Stimulated activated CD8-positive, alpha-beta memory T cell treated with anti-CD3 and anti-CD28 coated beads, Interleukin-7, amount 100 ng/mL, for 1 hour (primary cell): ENCODE measurements at places on chromosomes 2 and 18.
A peak's percentile ranks its signal among the peaks of the same experiment; 100 is the strongest.

DNA sequence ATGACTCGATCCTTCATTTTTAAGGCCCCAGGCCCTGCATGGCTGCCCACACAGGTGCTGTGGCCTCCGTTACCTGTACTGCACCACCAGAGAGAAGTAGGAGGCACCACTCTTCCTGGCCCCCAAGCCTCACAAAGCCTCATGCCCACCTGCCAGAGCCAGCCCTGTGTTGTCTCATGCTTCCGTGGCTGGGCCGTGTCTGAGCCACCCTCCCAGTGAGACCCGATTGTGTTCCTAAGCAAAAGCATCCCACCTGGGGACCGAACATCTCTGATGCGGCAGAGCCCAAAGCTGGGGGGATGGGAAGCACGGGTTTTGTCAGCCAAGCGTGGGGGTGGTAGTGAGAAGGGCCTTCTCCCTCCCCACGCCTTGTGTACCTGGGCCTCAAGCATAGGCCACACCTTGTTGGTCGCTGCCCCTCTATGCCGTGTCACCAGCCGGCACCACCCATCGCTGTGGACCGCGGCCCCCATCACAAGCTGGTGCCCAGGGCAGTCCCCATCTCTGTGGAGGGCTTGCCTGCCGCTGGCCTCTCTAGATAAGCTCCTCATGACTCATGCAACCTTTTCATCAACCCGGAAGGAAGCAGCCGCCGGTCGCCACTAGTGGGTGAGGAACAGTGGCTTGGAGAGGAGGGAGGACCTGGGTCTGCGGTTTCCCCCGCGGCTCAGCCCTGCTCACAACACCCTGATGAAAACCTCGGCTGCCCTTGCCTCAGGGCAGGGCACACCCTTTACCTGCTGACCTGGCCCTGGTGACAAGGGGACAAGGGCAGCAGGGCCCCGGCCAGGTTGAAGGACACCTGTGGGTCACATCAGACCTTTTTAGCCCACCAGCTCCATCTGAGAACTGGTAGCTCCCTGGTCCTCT is 2.7 kb upstream of the RNPEPL1 start:
- DNase-seq, result peak; percentile 79

- no peak for DNase-seq
Measured at GRCh38 chr2:8659735-8660492, 21.9 kb upstream of the ID2 start.

DNA sequence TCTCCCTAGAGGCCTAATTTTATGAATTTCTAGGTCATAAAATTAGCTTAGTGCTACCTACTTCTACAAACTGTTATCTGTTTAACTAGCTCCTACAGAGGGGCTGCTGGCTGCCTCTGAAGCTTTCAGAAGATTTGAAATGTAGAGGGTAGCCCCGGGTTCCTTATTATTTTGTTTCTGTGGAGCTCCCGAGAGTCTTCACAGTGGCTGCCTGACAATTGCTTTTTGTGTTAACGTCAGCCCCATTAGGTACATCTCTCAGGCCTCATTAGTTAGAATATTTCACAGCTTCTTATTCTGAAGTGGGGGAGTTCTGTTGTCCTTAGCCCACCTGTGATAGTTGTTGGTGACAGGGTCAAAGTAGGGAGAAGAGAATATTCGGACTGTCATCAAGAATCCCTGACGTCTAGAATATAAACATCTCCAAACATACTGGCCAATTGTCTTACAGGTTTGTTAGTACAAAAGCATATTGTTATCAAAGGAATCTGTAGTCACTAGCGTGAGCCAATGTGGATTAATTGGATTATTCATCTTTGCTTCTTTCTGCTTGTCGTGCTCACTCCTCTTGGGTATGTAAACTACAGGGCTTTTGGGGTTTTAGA is 77.5 kb downstream of the DIS3L2 start:
- DNase-seq, result no peak

DNA sequence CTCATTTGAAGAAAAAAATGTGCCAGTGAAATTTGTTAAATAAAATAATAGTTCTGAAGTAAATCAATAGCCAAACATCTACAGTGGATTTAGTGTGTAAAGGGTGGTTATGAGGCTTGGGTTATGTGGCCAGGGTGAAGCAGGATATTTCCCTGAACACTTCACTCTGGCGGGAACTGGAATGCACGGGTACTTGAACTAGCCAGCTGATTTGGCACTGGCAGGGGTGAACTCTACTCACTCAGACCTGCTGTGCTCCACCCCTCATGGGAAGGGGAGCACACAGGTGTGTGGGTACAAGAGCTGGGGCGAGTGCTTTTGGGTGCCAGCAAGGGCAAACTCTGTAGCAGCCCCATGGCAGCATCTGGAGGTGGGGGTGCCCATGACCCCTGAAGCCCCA is 278.2 kb downstream of the CALCRL start:
- no peak for DNase-seq

DNA sequence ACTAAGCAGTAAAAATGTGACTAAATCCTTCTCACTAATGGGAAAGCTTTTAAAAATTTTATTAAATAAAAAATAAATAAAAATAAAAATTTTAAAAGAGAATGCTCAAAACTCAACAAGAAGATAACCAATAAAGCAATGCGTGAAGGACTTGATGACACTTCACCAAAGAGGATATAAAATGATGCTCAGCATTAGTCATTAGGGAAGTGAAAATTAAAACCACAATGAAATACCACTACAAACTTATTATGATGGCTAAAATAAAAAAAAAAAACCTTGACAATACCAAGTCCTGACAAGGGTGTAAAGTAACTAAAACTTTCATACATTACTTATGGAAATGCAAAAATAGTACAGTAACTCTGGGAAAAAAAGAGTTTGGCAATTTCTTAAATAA is 3.3 kb upstream of the WDR75 start:
- no peak for DNase-seq

DNA sequence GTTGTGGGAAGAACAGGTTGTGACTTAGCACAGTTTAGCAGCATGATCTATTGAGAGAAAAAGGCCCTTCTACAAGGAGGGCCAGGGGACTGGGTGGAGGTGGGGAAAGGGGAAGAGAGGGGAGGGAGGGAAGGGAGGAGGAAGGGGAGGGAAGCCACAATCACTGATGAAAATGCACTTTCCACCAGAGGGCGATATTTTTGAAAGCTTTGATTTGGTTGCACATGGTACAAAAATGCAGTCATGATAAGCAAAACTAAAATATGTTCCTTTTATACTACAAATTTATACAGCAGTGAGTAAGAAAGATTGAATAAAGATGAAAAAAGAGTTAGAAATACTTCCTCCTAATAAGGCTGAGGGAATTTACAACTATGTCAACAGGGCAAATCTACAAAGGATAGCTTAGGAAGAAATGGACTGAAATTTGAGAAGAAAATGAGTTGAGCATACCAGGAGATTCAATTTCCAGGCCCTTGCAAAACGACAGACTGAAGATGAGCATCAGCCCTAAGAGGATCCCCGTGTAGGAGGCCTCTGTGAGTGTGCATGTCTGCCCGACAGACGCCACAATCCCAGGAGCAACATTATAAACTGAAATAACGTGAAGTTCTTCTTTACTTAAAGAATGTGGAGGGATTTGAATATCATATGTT is 17.2 kb downstream of the SH3YL1 start:
- no peak for DNase-seq

DNA sequence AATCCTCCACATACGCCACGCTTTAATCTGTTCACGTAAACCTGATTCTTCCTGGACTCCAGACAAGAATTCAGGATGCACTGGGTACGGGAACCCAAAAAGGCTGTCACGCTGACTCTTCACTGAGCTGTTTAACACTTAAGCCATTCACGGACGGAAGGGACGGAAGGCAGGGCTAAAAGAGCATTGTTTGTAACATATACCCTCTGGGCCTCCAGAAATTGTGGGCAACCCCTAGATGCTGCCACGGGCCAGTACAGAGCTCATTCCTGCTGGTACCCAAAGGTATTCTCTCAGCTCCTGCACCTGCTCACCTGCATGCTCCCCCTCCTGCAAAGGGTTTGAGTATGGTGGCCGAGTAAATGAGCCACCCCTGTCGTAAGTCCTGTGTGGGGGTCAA is 45.6 kb upstream of the RMP24 start:
- DNase-seq, result no peak

DNA sequence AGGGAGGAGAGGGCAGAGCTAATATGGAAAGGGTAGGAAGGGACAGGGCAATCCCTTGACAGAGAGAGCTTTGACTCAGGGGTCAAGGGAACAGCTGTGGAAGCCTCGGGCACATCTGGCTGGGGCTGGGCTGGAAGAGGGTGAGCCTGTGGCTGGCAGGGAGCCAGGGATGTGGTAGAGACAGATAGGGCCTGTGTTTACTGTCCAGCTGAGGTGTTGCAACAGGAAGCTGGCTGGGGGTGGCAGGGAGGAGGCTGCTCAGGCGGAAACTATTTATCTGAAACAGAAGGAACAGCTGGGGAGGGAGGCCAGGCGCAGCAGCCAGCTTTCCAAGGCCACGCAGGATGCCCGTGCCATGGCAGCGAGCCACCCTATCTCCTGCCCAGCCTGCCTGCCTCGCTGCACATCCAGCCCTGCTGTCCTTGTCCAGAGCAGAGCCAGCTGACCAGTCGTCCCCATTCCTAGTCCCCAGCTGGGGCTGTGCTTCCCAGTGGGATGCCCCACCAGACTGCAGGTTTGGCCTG is 264.7 kb downstream of the CYP26B1 start:
- no peak for DNase-seq

GRCh38 chr2:108933691-108934117 is 55.3 kb downstream of the EDAR start:
- DNase-seq, result no peak

- DNase-seq, result no peak
Measured at GRCh38 chr18:78511666-78512601, 467.7 kb upstream of the SALL3 start.

DNA sequence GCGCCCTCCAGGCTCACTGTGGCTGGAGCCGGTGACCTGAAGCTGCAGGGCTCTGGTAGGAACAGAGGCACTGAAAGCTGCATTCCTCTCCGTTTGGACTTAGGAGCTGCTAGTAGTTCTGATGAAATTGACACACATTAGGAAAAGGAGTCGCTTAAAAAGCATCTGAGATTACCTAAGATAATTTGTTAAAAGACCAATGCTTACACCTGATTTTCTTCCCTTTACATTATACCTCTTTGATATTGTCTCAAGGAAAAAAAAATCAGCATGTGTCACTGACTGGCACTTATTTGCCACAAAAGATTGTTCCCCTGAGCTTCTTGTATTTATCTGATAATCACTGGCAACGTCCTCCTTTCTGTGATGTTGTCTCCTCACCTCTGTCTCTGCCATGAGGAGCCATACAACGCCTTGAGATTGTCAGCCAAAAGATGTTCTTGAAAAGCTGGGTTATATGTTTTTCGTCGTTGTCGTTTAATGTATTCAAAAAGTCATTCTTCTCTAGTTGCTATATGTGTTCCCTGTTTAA is 618 bp upstream of the CHN1 start:
- DNase-seq, result no peak

- DNase-seq, result no peak
Measured at GRCh38 chr2:241841181-241842066, 17.3 kb downstream of the PDCD1 start.

DNA sequence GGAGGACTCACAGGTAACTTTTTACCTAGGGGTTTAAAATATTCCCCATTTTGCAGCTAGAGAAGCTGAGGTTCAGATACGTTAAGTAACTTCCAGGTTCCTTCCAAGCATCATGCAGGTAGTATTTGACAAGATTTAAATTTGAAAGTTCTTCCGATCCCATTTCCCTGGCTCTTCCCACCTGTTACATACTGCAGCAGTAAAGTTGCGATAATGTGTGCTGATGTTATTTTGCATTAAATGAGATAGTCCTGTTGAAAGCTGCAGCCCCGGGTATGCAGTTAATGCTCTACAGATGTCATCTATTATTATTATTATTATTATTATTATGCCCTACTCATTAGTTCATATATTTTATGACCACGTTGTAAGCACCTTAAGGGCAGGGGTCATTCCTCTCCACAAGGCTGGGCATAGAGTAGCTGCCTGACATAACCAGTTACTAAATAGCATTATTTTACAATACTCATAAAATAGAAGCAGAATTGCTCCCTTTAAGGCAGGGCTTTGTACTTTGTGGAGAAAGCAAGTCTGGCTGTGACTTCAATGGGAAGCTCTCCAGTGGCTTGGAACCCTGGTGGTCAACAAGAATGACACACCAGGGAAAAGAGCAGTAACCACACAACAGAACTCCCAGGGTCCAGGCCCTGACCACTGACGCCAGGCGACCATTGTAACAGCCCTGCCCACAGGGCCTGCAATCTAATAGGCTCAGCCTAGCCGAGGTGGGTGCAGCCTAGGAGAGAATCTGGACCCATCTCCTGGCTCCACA is 112.0 kb upstream of the STPG4 start:
- DNase-seq, result no peak

GRCh38 chr2:133790711-133791110 is 222.4 kb upstream of the NCKAP5 start:
- no peak for DNase-seq

DNA sequence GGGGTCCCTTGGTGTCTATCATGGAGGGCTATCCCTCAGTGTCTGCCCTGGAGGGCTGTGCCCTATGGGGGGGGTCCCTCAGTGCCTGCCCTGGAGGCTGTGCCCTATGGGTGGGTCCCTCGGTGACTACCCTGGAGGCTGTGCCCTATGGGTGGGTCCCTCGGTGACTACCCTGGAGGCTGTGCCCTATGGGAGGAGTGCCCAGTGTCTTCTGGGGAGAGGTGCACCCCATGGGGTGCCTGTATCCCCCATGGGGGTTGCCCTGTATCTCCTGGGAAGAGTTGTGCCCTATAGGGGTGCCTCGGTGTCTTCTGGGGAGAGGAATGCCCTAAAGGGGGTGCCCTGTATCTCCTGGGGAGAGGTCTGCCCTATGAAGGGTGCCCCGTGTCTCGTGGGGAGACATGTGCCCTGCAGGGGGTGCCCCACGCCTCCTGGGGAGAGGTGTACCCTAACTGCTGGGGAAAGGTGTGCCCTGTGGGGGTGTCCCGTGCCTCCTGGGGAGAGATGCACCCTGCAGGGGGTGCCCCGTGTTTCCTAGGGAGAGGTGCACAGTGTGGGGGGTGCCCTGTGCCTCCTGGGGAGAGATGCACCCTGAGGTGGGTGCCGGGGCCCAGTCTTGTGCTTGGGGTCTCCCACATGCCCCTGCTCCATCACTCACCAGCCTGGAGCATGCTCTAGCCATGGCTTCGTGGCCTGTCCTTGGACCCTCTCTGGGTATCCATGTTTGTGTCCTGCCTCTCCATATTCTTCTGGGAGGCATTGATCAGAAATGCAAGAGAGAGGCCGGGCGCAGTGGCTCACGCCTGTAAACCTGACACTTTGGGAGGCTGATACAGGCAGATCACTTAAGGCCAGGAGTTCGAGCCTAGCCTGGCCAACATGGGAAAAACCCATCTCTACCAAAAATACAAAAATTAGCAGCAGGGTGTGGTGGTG is 215.6 kb downstream of the HDAC4 start:
- no peak for DNase-seq

- no peak for DNase-seq
Measured at GRCh38 chr2:193837111-193837738, 1642.5 kb upstream of the TMEFF2 start.

GRCh38 chr18:51321696-51322095 is 124.2 kb upstream of the MEX3C start:
- DNase-seq, result no peak

GRCh38 chr2:120599072-120599471 is 136.6 kb upstream of the GLI2 start:
- DNase-seq, result no peak

GRCh38 chr2:79162801-79163200 is 3.2 kb upstream of the REG3A start:
- DNase-seq, result no peak

- DNase-seq, result no peak
Measured at GRCh38 chr18:79876497-79876896, 75.0 kb downstream of the SLC66A2 start.

GRCh38 chr18:7259475-7259874 is 28.6 kb downstream of the LRRC30 start:
- DNase-seq, result no peak
